ENCODE measurements at places on chromosomes 5 and 9.

DNA sequence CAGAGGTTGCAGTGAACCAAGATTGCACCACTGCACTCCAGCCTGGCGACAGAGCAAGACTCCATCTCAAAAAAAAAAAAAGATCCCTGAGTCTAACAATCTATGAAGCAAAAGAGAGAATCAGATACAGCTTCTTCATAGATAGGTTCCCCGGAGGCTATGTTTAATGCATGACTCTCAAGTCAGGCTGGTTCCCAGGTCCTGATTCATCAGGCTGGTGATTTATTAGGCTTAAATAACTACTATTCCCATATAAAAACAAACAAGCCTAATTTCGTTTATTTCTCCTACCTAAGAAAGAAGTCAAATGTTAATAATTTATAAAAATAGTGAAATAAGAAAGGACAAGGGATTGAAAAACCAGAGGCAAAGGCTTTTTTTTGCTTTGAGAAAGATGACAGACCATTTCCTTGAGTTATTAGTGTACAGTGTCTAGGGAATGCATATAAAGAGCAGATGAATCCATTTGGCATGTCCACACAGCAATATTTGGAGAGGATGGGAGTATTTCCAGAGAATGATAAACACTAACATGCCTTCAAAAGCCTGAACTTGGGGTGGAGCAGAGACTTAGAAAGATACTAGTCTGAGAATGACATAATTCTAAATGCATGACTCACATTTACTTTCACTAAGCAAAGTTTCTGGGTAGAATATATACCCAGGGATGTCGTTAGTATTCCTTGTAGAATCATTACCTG, 115.3 kb downstream of the NREP start:
- DNase-seq = no peak

DNA sequence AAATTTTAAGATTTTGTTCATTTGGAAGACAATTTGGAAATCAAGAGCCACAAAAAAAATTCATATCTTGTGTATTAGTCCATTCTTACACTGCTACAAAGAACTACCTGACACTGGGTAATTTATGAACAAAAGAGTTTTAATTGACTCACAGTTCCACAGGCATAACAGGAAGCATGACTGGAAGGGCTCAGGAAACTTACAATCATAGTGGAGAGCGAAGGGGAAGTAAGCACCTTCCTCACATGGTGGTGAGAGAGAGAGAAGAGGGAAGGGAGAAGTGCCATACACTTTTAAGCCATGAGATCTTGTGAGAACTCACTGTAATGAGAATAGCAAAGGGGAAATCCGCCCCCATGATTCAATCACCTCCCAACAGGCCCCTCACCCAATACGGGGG, 274.4 kb downstream of the KCNN2 start:
- DNase-seq = no peak

- no peak for DNase-seq
Measured at GRCh38 chr5:172150514-172151425, 37.3 kb downstream of the STK10 start.

DNA sequence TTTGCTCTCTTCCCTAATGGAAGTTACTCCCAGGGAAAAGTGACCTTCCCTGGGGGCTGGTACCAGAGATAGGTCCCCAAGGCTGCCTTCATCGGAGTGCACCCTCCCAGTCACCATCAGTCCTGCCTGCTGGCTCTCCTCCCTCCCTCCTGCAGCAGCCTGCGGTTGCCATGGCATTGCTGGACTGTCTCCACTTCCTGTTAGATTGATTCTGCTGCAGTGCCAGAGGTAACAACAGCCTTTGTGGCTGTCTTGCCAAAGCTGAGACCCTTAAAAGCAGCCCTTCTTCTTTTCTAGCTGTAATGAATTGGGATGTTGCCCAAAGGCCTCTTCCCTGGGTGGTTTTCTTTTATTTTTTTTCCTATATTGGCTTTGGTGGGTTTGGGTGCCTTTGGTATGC, 78.1 kb upstream of the PRLR start:
- peak; percentile 99 for DNase-seq

GRCh38 chr5:124452412-124452811, 294.0 kb downstream of the ZNF608 start:
- no peak for DNase-seq

DNA sequence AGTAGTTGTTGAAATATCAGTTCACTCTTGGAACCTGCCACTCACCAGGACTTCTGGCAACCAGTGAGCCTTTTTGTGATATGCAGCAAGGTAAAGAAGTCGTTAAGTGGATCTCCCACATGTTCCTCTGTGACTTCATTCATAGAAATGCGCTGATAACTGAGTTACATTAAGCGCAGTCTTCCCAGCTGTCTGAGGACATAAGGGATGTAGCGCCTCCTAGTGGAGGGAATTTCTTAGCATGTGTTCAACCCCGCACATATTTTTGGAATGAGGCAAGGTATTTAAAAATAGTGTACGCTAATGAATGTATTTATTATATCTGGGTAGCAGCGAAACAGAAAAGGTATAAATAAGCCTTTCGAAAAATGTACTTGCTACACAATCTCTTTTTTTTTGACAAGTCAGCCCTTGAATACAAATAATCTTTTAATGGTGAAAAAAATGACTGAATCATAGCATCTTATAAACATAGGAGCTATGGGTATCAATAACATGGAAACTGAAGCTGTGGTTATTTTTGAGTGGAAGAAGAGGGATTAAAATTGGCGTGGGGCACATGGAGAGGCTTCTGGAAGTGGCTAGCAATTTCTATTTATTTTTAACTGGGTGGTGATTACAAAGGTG, 38.0 kb downstream of the PALM2AKAP2 start:
- DNase-seq = peak; percentile 80

Data from NCI-H446 treated with DMSO at 0.1 percent for 48 hours (cell line).